ENCODE measurements at places on chromosomes 2 and 18.

- DNase-seq = no peak
Measured at GRCh38 chr18:57618910-57619309, 2.7 kb downstream of the NARS1 start.

GRCh38 chr18:72543357-72544055 is 636 bp downstream of the CBLN2 start:
- DNase-seq = no peak

DNA sequence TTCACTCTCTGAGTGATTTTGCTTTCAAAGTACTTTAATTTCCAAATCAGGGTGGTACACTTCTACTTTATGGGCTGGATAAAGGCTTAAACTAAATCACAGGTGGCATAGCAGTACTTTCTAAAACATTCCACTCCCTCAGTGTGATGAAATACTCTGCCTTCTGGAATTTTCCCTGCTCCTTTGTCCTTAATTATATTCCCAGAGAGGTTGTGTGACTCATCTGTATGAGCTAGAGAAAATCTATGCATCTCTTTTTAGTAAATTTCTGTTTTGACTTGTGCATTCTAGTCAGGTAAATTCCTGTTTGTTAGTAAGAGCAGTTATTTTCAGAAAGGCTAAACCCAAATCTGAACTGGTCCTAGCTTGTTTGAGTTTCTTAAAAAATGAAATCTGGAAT is 29.0 kb upstream of the PLA2R1 start:
- no peak for DNase-seq

- no peak for DNase-seq
Measured at GRCh38 chr2:101587251-101587650, 110.3 kb upstream of the MAP4K4 start.

DNA sequence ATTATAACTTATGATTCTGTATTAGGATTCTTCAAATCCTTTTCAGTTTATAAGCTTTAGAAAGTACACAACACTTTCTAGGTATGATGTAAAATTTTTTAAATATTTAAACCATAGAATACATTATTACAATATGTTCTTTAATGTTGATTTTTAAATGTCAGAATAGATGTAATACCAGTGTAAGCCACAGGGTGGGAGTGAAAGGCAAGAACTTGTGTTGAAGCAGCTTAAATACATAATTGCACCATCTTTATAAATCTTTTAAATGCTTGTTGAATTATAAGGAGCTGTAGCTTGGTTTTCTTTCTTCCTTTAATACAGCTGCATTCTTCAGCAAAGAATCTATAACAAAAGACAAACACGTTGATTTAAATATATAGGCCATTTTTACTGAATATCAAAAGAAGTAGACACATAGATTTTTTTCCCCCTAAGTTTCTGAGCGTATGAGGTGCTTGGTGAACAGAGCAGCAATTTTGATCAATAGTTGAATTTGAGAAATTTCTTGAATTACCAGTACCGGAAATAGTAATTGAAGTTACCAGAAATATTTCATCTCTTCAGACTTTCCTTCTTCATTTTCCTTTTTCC is 63.0 kb downstream of the TANK start:
- no peak for DNase-seq

- DNase-seq = no peak
Measured at GRCh38 chr18:36757991-36758390, 70.8 kb downstream of the TPGS2 start.

DNA sequence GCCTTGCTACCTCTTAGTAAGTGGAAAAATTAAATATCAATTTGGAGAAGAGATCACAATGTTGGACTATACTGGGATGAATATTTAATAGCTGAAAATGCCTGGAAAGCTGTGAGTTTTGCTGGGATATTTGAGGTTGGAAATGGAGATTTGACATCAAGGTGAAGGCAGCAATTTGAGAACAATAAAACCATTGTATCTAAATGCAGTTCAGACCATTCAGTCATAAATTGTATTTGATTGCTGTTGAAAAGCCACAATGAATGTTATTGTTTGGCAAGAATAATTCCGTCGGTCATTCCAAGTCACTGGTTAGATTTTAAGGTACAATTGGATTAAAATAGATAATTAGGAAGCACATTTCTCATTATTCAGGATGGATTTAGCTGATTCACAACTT is 325.6 kb downstream of the HRH4 start:
- DNase-seq = no peak

- DNase-seq = no peak
Measured at GRCh38 chr2:172753610-172754009, 18.0 kb downstream of the RAPGEF4 start.

DNA sequence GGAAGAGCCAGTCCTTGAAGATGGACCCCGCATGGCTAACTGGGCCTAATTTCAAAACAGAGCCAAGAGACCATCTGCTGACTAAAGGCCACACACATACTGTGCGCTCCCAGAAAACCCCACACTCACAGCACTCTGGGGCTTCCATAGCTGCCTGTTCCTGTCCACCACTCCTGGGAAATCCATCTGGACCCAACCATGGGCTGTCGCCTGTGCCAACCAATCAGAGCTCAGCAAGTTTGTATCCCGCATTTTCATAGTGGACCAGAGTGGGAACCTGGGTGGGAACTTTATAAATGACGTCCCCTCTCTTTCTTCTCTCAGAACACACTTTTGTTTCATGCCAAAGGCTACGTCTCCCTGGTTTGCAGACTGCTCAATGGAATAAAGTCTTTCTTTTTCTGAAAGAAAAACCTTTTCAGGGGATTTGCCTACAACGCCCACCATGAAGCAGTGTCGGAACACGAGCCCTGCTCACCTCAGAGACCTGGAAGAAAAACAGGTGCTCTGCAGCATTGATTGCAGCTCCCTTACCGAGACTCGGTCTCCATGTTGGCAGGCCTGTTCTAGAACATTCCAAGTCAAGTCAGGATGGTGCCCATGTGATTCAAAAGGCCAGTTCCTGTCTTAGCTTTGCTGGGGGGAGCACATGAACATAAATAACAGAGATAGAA is 137.2 kb upstream of the GPC1 start:
- no peak for DNase-seq

DNA sequence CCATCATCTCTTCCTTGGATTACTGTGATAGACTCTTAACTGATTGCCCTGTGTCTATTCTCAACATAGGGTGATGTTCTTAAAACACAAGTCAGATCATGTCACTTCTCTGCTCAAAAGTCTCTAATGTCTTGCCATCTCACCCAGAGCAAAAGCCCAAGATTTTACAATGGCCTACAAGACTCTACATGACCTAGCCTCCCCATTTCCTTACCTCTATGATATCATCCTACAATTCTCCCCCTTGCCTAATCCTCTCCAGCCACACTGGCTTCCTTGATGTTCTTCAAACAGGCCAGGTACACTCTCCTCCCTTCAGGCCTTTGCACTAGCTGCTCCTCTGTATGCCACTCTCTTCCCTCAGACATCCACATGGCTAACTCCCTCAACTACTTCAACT is 55.1 kb downstream of the ROCK1 start:
- DNase-seq = no peak

DNA sequence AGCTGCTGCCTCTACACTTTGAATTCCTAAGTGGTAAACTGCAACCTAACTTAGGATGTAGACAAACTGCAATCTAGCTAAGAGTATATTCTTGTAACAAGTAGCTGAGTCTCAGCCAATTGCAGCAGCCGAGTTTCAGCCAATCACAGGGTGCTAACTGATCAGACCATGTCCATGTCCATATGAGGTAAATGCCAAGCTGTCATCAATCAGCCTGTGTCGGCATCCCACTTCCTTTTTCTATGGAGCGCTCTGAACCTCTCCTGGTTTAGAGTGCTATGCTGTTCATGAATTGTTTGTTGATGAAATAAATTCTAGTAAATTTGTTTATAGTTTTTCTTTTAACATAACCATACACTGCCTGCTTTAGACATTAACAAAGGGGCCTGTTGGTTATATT is 408.8 kb downstream of the NBAS start:
- no peak for DNase-seq

- DNase-seq = no peak
Measured at GRCh38 chr2:179354739-179355537, 90.3 kb upstream of the SESTD1 start.

DNA sequence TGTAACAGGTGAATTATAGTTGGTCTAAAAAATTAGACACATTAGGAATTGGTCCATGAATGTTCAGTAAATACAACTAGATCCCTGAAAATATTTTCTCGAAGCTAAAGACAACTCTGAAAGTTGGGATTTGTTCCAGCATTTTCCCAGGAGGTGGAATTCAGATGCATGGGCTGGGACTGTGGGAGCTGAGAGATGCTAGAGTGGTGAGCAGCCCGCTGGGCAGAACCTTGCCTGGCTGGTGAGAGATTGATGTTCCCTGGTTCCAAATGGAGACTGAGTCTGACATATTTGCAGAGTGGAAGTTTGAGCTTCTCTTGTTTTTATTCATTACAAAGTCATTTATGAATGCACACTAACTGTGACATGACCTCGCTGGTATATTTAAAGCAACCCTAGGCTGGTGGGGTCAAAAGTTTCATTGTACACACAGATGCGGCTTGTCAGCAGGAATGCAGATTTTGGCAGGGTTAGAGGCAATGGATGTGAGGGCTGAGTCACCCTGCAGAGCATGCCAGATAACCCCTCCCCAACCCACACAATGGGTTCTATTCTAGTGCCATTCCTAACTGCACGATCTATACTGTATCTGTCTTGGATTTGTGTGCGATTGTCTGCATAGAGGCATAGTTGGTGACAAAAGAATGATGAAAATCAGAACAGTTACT is 23.5 kb upstream of the TMEM178A start:
- DNase-seq = no peak

GRCh38 chr2:238136820-238137537 is 1.5 kb upstream of the KLHL30 start:
- no peak for DNase-seq

GRCh38 chr2:222492683-222493082 is 68.3 kb downstream of the SGPP2 start:
- no peak for DNase-seq

DNA sequence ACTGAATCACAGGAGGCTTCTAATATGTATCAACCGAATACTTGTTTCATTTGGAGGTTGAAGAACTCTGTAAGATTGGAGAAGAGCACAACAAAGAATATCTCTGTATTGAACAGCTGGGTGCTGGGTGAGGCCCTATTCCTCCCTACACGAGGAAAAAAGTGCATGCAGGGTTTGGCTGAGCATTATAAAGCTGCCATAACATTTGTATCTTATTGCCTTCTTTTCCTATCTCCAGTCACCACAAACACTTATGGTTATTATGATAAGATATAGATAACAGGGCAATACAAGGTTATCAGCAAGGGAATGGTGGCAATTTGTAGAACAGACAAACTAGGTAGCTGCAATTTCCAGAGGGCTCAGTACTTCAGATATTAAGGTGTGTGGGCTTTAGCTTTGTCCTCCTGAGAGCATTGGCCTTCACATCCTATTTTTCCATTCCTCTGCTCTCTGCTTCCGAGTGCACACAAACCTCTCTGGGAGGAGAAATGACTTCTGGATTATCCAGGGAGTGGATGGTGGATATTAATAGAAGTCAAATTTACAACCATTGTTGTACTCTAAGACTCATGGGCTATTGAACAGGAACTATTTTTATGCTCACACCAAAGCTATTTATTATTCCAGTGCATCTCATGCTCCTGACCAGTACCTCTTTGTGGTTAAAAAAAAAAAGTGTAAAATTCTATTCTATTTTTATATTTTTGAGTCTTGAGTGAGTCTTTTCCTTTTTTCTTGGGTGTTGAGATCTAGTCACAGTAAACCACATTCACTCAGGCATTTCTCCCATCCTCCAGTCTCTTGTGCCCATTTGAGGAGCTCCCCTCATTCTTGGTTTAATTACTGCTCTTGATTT is 248.4 kb downstream of the ETAA1 start:
- no peak for DNase-seq

DNA sequence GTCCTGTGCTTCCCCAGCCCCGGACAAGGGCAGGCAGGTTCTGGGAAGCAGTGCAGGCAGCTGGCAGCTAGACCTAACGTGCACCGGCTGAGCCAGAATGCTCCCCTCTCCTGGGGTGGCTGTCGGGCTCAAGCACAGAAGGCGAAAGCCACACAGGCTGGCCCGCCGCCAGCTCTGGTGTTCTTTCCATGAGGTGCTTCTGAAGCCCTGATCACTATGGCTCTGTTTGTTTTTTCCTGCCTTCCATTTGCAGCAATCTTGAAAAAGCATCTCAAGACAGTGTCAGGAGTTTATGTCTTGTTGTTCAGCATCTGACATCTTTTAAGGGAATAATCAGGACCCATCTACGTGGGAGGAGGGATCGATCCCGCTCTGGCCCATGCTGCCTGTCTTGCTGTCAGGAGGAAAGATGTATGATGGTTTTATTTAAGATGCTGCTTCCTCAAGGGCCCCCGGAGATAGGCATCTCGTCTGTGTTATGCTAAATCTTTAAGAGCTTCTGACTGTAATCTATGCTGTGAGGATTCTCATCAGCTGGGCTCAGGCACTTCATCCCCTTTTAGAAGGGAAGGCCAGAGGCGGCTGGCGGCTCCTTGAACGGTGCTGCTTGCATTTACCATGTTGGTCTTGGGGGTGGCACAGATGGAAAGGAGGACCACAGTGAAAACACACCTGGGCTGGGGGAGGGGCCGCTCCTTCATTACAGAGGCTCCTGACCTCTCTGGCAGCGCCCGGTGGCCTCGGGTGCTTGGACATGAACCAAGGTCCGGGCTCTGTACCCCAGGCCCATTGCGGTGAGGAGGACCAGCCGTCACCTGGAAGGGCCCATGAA is 118.5 kb upstream of the HDAC4 start:
- no peak for DNase-seq

GRCh38 chr2:28716265-28716865 is 35.3 kb upstream of the PPP1CB start:
- no peak for DNase-seq

DNA sequence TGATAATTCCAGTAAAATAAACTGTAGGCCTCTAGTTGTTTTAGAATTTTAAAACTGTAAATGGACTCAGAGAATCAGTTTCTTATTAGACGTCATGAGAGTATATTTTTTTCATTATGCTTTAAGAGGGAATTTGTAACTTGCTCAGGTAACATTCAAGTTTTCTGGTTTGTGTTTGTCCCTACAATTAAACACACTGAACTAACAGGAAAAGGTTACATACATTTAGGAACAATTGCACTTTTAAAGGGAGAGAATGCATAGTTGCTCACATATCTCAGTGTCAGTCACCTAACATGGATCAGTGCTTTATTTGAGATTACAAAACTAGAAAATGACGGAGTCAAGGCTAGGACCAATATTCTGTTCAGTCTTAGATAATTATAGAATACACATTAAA is 3.1 kb downstream of the COL3A1 start:
- no peak for DNase-seq

DNA sequence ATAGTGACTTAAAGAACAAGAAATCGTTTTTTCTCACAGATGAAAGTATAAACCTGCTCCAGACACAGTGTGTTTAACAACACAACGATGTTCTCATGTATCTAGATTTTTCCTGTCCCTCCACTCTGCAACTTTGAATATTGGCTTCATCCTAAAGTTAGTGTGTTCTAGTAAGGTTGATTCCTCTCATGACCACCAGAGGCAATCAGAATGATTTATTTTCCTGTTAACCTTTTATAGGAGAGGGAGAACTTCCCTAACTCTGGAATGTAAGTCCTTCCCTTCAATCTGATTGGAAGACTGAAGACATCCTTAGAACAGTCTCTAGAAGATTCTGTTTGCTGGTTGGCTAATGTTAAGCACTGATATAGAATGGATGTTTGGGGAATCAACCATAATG is 41.0 kb upstream of the TAF4B start:
- no peak for DNase-seq

GRCh38 chr2:8882094-8882493 is 44.7 kb upstream of the KIDINS220 start:
- no peak for DNase-seq

GRCh38 chr18:79726721-79727120 is 47.1 kb downstream of the CTDP1 start:
- DNase-seq = no peak

GRCh38 chr2:18050001-18050400 is 171.5 kb downstream of the KCNS3 start:
- no peak for DNase-seq
